ENCODE measurements at places on chromosomes 11 and 22. TPM values are rescaled to one million over a fixed set of nuclear protein-coding genes. Genes with fewer than 3 reads are reported as not detected.

DNA sequence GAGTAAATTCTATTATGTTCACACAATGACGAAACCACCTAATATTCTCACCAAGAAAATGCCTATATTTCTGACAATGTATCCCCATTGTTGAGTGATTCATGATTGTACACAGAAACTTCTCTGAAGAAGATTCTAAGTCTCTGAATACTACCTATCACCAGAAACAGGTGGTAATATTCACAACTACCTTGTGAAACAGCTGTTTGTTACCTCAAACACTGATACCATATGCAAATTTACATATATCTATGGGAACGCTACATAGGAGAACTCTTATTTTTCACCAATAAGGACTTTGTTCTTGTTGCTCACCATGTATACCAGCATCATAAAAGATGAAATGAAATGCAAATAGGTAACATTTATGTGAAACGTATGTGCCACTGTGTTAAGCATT lies 59.3 kb downstream of the PDGFD start:
- no peak for DNase-seq

DNA sequence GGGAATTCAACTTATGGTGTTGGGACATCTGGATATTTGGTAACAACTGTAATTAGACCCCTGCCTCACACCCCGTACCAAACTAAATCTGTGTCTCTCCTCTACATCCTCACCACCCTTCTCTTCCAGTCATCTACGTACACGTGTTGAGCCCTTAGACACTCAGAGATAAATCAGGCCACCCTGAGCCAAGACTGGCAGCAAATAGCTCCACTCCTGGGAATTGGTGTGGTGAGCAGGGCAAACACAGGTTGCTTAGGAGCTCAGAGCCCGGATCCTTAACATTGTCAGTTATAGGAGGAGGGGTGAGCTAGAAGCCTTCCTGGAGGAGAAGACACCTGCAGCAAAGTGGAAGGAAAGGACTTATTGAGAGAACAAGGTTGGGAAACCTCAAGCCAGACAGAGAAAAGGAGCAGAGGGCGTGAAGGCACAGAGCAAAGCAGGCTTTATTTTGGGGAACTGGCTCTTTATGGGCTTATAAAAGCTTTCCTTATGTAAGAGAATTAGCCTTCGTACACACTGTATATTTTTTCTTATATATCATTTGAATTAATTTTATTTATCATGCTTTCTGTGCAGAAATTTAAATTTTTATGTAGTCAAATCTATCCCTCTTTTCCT lies 36.9 kb upstream of the KLHL35 start:
- DNase-seq: no peak

DNA sequence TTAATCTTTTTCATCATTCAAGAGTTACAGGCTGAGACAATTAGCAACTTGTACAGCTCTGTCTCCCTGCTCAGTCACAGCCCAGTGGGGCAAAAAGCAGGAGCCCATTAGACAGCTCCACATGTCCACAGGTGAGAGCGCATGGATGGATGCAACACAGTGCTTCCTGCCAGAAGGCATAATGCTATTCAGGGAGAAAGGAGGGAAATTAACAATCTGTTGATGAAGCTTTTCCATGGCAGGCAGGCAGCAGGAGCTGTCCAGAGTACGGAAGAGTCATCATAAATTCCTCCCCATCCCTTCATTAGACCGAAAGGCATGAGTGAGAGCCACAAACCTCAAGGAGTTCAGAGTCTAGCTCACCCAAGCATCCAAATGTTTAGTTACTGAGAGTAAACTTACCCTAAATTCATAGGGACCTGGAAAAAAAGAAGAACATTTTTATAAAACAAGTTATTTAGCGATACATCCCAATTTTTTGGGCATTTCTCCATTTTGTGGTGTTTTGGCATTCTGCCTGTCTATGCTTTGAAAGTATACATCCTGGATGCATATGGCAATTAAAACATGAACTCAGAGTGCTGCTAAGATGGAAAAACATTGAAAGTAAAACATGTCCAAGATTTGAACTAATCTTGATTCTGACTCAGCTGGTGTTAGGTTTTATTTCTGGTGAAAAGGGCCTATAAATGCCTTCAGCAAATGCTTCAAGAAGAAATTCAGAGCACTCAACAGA lies 428.1 kb downstream of the OPCML start:
- no peak for DNase-seq

DNA sequence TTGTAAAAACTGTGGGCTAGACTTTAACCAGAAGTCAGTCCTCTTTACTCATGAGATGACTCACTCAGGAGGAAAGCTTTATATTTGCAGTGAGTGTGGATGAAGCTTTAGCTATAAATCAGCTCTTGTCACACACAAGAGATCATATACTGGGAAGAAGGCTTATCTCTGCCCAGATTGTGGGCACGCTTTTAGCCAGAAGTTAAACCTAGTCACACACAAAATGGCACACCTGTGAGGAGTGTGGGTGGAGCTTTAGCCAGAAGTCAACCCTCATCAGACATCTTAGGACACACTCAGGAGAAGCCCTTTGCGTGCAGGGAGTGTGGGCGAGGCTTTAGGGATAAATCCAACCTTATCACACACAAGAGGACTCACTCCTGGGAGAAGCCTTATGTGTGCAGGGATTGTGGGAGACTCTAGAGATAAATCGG lies 706.9 kb upstream of the LUZP2 start:
- no peak for DNase-seq

DNA sequence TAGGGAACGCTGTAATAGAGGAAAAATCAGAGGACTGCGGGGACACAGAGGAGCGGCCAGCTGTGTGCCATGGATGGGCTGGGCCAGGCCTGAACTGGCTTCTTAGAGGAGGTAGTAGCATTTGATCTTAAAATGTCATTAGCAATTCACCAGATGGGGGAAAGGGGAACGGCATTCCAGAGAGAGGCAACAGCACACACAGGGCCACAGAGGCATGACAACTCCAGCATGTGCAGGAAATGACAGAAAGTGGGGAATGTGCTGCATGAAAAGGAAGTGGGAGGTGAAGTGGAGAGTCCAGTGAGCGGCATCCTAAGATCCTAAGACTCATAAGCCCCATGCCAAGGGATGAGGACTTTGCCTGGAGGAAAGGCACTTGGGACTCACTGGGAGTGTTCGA lies 69.0 kb downstream of the UBASH3B start:
- no peak for DNase-seq

DNA sequence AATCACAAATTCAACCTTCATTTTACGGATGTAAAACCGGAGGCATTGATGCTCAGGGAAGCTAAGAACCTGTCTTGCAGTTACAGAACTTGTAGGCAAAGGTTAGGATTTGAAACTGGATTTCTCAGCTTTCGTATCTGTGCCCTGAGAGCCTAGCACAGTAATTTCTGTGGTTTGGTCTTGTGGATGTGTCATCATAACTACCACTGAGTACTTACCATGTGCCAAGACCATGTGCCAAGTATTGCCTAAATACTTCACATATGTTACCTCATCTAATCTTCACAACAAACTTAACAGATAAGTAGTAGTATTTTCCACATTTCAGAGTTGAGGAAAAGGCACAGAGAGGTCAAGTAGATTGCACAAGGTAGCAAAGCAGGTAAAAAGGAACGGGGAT lies 140.7 kb downstream of the NXPE2 start:
- DNase-seq: no peak

DNA sequence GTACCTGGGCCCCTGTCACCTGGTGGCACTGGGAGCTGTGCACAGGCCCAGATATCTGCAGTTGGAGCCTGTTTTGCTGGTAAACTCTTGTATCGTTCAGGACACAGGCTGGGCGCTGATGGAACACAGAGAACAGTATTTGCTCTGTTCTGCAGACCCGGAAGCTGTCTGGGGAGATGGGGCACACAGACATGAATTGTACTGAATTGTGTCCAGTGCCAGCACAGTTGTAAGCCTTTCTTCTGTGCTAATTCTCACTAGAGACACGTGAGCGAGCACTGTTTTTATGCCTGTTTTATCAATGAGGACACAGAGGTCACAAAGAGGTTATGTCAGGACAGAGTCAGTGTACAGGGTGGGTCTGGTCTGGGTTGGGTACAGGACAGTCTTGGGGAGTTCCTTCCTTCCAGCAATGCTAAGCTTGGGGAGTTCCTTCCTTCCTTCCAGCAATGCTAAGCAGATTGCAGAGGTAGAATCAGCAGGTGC lies 24.4 kb upstream of the ACR start:
- DNase-seq: no peak

GRCh38 chr11:120334332-120334731 lies 1.9 kb upstream of the ARHGEF12 start:
- no peak for DNase-seq

GRCh38 chr11:34632105-34632791 lies 11.4 kb downstream of the EHF start:
- DNase-seq: no peak

GRCh38 chr11:91158297-91158696 lies 935.4 kb upstream of the CHORDC1 start:
- DNase-seq: no peak

DNA sequence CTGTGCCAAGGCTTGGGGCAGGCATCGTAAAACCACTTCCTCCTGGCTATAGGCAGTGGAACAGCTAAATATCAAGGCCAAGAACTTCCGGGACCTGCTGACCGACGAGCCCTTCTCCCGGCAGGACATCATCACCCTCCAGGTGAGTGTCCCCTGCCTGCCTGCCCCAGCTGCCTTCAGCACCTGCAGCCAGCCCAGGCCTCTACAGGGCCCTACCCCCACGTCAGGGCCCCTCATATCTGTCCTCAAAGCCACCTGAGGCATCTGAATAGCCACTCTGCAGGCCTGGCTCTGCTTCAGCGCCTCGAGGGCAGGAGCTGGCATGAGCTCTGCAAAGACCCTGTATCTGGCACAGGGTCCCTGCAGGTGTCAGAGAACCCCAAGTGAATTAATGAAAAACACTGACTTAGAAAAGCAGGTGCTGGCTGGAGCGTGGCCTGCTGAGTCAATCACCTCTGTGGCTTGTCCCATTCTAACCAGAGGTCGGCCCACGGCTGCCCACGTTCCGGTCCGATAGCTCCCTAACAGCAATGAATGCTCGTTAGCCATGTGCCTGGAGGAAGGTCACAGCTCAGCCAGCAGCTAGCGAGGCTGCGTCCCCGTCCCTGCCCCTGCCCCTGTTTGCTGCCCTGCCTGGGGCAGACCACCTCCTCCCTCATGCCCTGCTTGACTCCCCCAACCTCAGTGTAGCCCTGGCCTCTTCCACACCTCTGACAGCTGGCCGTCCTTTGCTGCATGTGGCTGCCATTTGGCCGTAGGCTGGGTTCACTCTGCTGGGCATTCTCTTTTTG lies 16.8 kb downstream of the PPIL2 start:
- no peak for DNase-seq

GRCh38 chr11:20388096-20389055 lies 860 bp downstream of the PRMT3 start:
- no peak for DNase-seq

DNA sequence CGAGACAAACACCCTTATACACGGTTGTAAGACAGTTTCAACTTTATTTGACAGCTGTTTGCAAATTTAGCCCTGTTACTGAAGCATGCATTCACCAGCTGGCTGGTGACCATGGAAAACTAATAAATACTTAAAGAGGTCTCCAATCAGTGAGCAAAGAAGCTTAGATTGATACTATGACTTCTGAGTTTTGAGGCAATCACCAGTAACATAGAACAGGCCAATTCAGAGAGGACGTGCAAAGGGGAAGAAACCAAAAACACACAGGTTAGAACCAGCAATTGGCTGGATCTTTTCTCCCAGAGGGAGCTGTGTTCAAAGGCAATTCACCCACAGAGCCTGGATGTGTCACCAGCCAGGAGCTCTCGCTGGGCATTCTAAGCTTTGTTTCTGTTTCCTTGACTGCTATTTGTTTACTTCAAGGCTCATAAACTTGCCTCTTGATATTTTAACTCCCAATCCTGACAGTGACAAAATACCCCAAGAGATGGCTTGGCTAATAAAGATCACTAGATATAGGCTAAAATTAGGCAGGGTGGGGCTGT lies 113.6 kb upstream of the MTMR2 start:
- no peak for DNase-seq

- no peak for DNase-seq
These were observed 42.3 kb upstream of the LINC01488 start for GRCh38 chr11:69439127-69439526.

- DNase-seq: no peak
These were observed 65.8 kb downstream of the SLC22A12 start for GRCh38 chr11:64656862-64657261.

- DNase-seq: no peak
These were observed 44.1 kb downstream of the DCUN1D5 start for GRCh38 chr11:103047837-103048236.

DNA sequence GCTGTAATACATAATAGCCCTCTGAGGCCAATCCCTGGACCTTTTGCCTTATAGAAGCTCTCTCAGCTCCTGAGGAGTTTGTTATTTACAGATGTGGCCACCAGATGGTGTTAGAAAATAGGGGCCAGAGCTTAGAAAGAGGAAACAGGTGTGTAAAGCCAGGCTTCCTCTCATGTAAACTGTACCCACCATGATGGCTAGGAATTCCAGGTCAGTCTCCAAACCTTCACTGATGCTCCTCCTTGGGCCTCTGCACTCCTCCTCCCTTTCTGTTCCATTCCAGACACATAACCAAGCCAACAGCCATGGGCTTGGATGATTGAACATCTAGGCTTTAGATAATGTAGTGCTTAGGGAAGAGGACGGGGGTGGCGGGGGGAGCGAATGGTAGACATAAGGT lies 39.7 kb downstream of the USP35 start:
- DNase-seq: no peak

GRCh38 chr11:68337399-68337835 lies 25.0 kb downstream of the LRP5 start:
- no peak for DNase-seq

DNA sequence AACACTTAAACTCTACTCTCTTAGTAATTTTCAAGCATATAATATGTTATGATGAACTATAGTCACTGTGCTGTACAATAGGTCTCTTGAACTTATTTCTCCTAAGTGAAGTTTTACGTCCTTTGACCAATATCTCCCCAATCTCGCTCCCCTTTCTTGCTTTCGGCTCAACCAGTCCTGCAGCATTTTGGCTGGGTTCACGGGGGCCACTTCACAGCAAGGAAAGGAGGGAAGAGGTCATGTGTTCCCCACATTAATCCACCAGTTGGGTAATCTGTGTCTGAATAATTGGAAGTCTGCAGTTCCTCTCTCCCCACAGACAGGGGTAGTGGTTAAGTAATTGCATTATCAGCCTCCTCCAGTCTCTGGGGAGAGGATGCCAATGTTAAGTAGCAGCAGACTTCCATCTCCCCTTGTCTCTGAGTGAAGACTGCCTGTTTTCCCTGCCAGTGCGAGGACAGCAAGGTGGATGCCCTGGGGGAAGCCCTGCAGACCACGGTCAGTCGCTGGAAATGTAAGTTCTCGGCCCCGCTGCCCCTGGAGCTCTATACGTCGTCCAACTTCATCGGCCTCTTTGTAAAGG lies 59.2 kb upstream of the CRTAM start:
- no peak for DNase-seq

- DNase-seq: peak; percentile 85
These were observed 41.7 kb downstream of the IGF2 start for GRCh38 chr11:2097356-2097997.

Gene C11orf21
- not detected for polyA plus RNA-seq

Gene BRSK2
- 0.28 TPM for polyA plus RNA-seq

Gene NNMT
- polyA plus RNA-seq: 724 TPM

Gene KRTAP5-2
- polyA plus RNA-seq: not detected

Gene NFAM1
- polyA plus RNA-seq: not detected

Gene YWHAH
- 140 TPM for polyA plus RNA-seq

Gene TMEM109
- polyA plus RNA-seq: 70.0 TPM

Gene WBP2NL
- polyA plus RNA-seq: 0.22 TPM

Gene UBASH3B
- 28.4 TPM for polyA plus RNA-seq
